ENCODE measurements at places on chromosomes 7 and 10. TPM values are rescaled to one million over a fixed set of nuclear protein-coding genes. Genes with fewer than 3 reads are reported as not detected.

- no peak for DNase-seq
These were observed 155.8 kb downstream of the BMPER start for GRCh38 chr7:34061149-34061548.

DNA sequence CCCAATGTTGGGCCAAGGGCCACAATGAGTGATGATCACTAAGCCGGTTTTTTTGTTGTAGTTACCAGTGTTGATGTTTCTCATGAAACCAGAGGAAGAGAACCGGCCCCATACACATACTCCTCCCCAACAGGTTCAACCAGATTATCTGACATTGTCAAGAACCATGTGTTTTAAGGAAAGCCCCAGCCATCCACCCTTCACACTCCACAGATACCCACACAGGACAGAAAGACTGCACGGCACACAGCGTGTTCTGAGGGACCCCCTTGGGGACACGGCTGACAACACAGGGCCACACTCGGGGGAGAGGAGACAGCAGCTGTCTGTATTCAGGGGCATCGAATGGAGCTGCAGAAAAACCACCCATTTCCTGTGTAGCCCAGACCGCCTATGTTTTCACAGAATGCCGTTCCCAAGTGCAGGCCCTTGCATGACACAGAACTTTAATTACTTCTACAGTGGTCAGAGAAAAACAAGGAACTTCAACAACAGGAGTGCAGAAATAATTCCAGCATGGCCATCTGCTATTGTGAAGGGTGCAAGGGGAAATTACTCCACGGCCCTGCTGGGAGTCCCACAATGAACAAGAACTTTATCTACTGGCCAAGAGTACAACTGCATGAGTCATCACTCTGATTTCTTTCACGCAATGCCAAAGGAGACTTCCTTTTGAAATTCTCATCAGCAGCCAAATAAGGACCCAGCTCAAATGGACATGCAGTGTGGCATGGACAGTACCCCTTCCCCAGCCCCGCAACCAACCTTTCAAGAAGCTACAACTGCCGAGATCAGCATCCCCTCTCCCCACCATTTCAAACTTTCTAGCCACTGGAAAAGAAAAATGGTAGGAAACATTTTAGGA, 2.3 kb downstream of the KLF6 start:
- peak; percentile 57 for DNase-seq

DNA sequence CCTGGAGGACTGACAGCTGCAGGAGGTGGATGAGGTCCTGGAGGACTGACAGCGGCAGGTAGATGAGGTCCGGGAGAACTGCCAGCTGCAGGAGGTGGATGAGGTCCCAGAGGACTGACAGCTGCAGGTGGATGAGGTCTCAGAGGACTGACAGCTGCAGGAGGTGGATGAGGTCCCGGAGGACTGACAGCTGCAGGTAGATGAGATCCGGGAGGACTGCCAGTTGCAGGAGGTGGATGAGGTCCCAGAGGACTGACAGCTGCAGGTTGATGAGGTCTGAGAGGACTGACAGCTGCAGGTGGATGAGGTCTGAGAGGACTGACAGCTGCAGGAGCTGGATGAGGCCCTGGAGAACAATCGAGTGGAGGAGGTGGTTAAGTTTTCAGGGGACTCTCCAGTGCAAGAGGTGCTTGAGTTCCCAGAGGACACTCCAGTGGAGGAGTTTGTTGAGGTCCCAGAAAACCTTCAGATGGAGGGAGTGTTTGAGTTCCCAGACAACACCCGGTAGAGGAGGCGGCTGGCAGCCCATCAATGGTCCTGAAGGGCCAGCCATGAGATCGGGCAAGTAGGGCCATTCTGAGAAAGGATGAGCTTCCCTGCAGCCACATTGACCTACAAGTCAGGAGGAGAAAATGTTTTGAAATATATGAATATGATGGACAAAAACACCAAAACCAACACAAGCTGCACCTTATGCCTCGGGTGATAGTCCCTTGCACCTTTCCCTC, 4.7 kb upstream of the EIF5AL1 start:
- DNase-seq: no peak

The SORBS1 gene
- total RNA-seq: 37.9 TPM

- DNase-seq: no peak
These were observed 120.9 kb downstream of the CACNB2 start for GRCh38 chr10:18261063-18261610.

Data from thyroid gland (tissue), 4 donors.